ENCODE measurements at places on chromosomes 2 and 18.

GRCh38 chr18:13265911-13266217 is 47.3 kb downstream of the LDLRAD4 start:
- no peak for DNase-seq

GRCh38 chr2:52369178-52369577 is 1337.2 kb upstream of the NRXN1 start:
- no peak for DNase-seq

GRCh38 chr18:3262234-3263131 is 550 bp downstream of the MYL12B start:
- DNase-seq = peak; percentile 16

GRCh38 chr2:130872741-130873125 is 36.0 kb downstream of the ARHGEF4 start:
- DNase-seq = no peak

GRCh38 chr2:61928826-61929461 is 23.5 kb downstream of the COMMD1 start:
- no peak for DNase-seq

DNA sequence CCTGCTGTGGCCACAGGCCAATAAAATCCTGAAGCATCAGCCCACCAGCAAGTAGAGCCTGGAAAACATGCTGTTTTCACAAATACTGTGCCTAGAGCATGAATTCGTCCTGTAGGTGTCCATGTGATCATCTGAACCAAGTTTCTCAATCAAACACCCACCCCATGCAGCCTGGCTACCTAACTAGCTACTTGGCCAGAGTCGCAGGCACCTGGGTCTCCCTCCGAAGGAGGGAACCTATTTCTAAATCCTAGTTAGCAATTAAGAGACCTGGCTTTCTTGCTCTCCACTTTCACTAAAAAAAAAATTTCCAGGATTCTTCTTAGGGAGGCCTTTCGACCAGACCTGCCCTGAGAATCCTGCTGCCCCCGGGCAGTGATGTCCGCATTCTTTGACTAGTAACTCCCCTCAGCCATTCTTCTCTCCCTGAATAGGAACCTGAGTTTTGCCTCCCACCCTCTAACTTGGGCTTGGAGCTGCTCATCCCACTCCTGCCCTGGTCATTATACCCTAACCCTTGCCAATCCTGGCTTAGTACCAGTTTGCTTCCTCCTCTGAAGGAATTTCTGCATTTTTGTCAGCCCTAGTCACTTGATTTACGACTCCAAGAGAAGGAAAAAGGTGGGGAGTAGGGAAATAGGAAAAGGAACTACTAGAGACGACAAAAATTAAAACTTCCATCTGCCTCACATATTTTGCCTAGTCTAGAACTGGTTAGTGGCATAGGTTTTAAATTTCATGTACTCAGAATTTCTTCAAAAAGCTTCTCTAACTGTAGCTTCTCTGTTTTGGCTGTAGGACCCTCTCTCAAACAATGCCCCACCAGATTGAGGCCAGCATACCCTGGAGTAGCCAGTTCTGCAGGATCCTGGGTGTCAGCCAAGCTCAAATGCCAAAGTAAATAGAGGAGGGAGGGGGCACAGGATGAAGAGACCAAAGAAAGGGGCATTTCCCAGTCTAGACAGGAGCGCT is 25.4 kb upstream of the TANK start:
- DNase-seq = no peak

GRCh38 chr2:43370705-43371104 is 144.3 kb upstream of the ZFP36L2 start:
- no peak for DNase-seq

- DNase-seq = no peak
Observed at GRCh38 chr2:212832211-212833195, 293.9 kb upstream of the ERBB4 start.

- DNase-seq = no peak
Observed at GRCh38 chr2:202311823-202312388, 46.3 kb downstream of the NOP58 start.

DNA sequence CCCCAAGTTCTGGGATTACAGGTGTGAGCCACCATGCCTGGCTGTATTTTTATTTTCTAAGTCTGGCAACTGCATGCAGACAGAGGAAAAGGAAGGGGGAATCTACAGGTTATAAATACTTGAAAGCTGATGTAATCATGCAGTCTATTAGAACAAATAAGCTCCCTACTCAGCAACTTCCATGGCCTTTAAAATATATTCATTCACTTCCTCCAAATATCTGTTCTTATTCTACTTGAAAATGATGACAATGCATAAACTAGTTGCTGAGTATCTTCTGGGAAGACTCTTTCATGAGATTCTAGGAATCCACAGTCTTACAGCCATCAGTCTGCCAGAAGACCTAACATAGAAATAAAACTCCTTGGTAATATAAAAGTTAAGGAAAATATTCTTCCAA is 66.9 kb upstream of the NCKAP5 start:
- DNase-seq = no peak

DNA sequence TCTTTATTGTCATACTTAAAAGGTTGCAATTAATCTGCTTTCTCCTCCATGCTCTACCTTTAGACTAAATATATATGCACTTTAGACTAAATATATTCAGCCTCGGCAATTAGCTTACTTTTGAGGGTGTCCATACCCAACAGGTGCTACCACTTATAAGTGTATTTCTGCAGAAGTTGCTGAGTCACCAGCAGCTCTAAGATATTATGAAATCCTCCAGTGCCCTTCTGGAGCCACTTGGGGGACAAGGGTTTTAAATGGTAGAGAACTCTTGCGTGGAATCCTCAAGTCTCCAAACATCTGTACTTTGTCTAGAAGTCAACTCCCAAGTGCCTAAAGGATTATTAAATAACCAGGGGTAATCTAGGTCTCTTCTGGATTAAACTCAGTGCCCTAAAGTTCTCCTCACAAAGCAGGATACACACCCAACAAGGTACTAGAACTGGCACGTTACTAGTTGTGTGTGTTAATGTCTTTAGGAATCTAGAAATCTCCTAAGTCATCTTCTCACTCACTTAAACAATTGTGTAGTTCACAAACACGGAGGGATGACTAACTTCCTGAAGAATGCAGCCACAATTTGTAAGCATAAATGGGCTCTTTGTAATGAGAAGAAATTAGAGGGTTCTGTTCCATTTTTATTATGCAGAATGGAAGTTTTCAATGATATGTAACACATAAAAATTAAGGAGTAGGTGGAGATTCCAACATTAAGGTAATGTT is 159.7 kb downstream of the CD226 start:
- no peak for DNase-seq

- no peak for DNase-seq
Observed at GRCh38 chr18:71958605-71959004, 585.5 kb downstream of the CBLN2 start.

GRCh38 chr18:31382107-31382506 is 5.5 kb downstream of the DSG4 start:
- DNase-seq = no peak

DNA sequence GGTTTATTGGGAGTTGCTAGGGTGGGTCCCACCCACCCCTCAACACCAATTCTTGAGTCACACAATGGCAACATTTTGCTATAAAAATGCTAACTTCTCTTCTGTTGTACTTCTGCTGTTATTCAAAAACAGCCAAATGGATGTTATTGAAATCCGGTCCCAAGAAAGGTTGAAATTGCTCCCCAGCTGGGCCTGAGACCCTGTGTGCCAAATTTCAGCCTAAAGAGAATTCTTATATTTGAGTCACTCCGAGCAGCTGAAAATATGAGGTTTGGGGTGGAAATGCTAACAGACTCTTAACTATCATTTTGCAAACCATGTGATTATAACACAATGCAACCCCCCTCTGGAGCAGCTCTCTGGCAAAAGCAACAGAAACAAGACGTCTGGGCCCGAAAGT is 27.0 kb upstream of the ACVR1 start:
- no peak for DNase-seq

GRCh38 chr18:49135877-49136276 is 185.1 kb upstream of the SMAD7 start:
- DNase-seq = no peak

GRCh38 chr18:63470751-63471150 is 6.0 kb upstream of the SERPINB5 start:
- no peak for DNase-seq

DNA sequence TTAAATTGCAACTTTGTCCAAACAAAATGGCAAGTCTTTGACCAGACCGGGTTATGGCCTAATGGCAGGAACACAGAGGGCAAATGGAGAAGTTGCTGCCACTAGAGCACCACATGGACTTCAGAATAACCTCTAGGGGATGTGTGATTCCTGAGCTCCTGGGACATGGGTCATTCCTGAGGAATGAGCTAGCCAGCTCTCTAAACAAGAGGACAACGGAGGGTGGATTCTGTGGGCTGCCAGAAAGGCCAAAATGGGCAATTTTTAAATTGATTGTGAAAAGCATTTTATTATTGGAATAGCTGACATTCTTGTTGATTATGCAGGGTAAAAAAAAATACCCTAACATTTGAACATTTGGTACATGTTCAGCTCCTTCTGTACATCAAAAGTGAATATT is 109.8 kb upstream of the FZD5 start:
- DNase-seq = no peak

- DNase-seq = no peak
Observed at GRCh38 chr18:63267975-63268721, 51.4 kb downstream of the BCL2 start.

Data from activated T-helper 1 cell treated with Interleukin-2 at 50 U/mL for 16 hours (primary cell).